Right cardiac atrium (tissue), 5 donors: ENCODE measurements at places on chromosomes 12 and 14. TPM values are rescaled to one million over a fixed set of nuclear protein-coding genes. Genes with fewer than 3 reads are reported as not detected.

GRCh38 chr12:74365178-74365964 lies 172.3 kb upstream of the ATXN7L3B start:
- DNase-seq, result no peak

DNA sequence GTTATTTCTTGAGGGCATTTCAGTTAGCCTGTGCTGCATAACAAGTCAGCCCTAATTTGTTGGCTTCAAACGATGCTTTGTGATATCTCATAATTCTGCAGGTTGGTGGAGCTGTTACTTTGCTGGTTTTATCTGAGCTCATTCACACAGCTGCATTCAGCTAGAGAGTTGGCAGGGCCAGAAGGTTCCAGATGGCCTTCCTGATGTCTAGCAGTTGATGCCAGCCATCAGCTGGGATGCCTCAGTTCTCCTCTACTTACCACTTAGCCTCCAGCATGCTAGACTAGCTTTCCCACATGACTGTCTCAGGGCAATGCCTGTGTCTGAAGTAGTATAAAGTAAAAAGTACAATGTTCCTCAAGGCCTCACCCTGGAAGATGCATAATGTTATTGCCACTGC lies 130.6 kb downstream of the SLC35F4 start:
- no peak for DNase-seq

DNA sequence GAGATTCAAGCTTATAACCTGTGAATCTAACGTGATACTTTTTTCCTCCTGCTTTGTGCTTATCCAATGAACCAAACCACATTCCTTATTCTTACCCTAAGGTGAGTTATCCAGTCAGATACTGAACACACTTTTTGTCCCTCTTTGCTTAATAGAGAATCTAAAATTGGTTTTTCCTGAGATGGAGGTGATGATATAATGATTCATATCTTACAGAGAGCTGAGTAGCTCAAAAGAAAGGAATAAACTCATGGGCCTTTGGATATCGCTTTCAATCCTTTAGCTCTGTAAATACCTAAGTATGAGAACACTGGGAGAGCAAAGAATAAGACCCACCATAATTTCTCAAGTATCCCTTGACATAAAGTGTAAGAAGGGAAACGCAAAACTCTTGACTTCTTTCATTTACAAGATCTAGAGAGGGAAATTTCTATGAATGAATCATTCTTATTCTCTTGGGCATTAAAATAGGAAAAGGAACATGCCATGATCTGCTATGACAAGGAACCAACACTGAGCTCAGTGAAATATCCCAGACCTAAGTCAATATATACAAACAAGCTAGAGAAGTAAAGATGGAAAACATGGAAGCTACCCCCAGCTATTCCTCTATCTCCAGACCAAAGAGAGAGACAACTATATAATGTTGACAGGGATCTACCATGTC lies 81.8 kb upstream of the STAC3 start:
- DNase-seq, result no peak

DNA sequence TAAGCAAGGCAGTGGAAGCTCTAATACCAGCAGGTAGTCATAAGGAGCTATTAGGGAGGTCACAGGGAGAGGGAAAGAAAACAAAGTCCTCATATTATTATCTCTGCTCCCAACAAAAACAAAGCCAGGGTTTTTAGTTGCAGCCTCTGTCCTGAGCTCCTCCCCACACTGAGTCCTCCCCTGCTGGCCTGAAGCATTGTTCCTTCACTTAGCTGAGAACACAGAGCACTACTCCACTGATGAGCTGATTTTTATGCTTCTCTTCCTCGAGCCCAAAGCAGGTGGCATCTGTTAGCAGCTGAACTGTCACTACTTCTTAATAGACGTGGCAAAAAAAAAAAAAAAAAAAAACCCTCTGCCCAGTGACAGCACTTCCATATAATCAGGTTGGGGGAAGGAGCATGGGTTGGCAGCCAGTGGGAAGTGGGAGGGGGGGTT lies 10.5 kb upstream of the STAC3 start:
- no peak for DNase-seq

The ACOT4 gene
- 0.56 TPM for total RNA-seq

The KDM5A gene
- total RNA-seq, result 34.1 TPM

The TPCN1 gene
- total RNA-seq, result 75.6 TPM

The ARL6IP4 gene
- total RNA-seq, result 166 TPM

The INSM2 gene
- total RNA-seq, result not detected
